Esophagus mucosa (tissue), 1 donor: ENCODE measurements at places on chromosomes 6 and 20. TPM values are rescaled to one million over a fixed set of nuclear protein-coding genes. Genes with fewer than 3 reads are reported as not detected.

The UNC5CL gene
- total RNA-seq, result 0.56 TPM

The CYP39A1 gene
- total RNA-seq, result 3.4 TPM

The SIRPB1 gene
- total RNA-seq, result 3.5 TPM

The FAM83C gene
- total RNA-seq, result 39.1 TPM

The RIPPLY2 gene
- total RNA-seq, result not detected

The NOX3 gene
- total RNA-seq, result not detected

The NUP43 gene
- total RNA-seq, result 21.6 TPM

The ALDH5A1 gene
- total RNA-seq, result 13.4 TPM

The SPAG4 gene
- total RNA-seq, result 3.3 TPM

The TEAD3 gene
- 21.7 TPM for total RNA-seq

The PNPLA1 gene
- 0.20 TPM for total RNA-seq

The ATP6V1G2 gene
- total RNA-seq, result not detected

The SAMD3 gene
- 0.20 TPM for total RNA-seq

The COL11A2 gene
- total RNA-seq, result 0.32 TPM

The LRRN4 gene
- total RNA-seq, result not detected

The GRIK2 gene
- 0.44 TPM for total RNA-seq

The TLDC2 gene
- total RNA-seq, result 0.20 TPM

The PGK2 gene
- not detected for total RNA-seq

The MAP7 gene
- total RNA-seq, result 29.9 TPM

The WFDC11 gene
- not detected for total RNA-seq

The EDN3 gene
- total RNA-seq, result 5.9 TPM

The SLC35D3 gene
- not detected for total RNA-seq

The CALHM5 gene
- total RNA-seq, result 0.12 TPM

The ZNF311 gene
- 1.1 TPM for total RNA-seq

The TPX2 gene
- 32.6 TPM for total RNA-seq

The HTR1E gene
- not detected for total RNA-seq

The FAM184A gene
- 0.76 TPM for total RNA-seq

The ACSS1 gene
- total RNA-seq, result 6.7 TPM

The OR2J3 gene
- total RNA-seq, result not detected
